ENCODE measurements at places on chromosomes 5 and 9.

- no peak for DNase-seq
Observed at GRCh38 chr9:95724253-95724991, 151.1 kb upstream of the ERCC6L2 start.

- DNase-seq: no peak
Observed at GRCh38 chr5:151900891-151901290, 23.8 kb downstream of the GLRA1 start.

- DNase-seq: no peak
Observed at GRCh38 chr5:102545175-102545574, 46.4 kb upstream of the SLCO6A1 start.

GRCh38 chr5:89694026-89694550 lies 715.5 kb downstream of the CETN3 start:
- no peak for DNase-seq

- no peak for DNase-seq
Observed at GRCh38 chr5:10746711-10747110, 14.3 kb downstream of the DAP start.
